Activated naive CD4-positive, alpha-beta T cell treated with anti-CD3 and anti-CD28 coated beads, Interleukin-2, amount 50 U/mL, for 72 hours (primary cell): ENCODE measurements at places on chromosomes 7 and 10.

- DNase-seq, result no peak
These were observed 119.9 kb downstream of the FANK1 start for GRCh38 chr10:126016156-126016805.

GRCh38 chr7:8831376-8831775 is 398.0 kb downstream of the NXPH1 start:
- no peak for DNase-seq

GRCh38 chr7:117835016-117835664 is 38.1 kb downstream of the CTTNBP2 start:
- no peak for DNase-seq

DNA sequence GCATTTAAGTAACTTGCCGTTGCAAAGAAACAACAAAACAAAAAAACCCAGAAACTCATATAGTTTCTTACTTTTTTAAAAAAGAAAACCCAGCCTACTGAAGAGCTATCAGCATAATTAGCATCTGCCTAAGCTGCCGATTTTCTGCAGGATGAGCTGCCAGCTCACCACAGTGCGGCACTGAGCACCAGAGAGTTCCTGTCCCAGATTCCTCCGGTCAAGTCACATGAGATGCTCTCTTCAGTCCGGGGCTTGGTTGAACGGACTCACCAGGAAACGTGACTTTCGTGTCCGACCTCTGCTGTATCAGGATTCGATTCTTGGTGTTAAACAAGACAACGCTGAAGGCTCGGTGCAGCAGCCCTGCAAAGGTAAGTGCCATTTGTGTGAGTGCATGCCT is 3.2 kb downstream of the IDI2 start:
- DNase-seq, result no peak

GRCh38 chr10:17025444-17026295 is 103.9 kb downstream of the CUBN start:
- peak; percentile 92 for DNase-seq

DNA sequence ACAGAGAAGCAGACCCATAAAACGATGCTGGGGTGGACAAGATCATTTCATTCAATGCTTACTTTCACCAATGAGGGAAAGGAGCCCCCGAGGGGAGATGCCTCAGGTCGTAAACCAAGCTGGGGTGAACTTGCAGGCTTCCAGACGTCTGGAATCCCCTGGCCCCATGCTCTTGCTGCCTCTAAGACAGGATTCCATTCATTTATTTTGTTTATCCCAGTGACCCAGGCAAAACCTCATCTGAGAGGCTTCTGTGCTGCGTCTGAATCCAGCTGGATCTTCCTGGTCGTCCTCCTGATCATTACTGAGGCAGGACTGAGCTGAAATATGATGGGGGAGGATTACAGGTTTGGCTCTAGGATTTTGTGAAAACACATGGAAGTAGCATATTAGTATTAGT is 182.9 kb downstream of the MYOF start:
- no peak for DNase-seq

DNA sequence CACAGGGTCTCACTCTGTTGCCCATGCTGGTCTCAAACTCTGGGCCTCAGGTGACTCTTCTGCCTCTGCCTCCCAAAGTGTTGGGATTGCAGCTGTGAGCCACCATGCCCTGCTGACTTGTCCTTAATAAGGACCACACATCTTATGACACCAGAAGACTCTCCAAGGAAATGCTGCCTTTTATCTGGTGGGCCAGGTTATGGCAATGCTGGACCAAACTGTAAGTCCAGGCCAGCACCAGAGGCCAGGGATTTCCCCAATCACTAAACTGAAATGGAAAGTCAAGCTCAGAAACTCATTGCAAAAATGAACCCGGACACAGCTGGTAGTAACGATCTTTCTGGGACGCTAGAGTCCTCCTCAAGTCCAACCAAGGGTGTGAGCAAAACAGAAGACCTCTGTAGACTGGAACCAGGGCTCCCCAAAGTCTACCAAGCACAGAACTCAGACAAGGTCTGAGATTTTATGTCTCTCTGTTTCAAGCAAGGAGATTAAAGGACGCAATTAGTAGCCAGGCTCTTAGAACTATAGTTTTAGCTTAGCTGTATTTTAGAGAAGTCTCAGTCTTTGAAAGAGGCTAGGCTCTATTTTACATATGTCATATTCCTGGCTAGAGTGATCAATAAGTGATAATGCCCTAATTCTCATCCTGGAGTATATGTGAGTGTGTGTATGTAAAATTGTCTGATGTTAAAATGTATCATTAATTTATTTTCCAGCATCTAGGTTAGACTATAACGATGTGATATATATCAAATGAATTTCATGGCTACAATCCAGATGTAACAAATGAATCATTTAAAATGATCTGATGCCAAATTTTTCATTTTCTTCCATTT is 74.0 kb upstream of the ITGB1 start:
- DNase-seq, result no peak

DNA sequence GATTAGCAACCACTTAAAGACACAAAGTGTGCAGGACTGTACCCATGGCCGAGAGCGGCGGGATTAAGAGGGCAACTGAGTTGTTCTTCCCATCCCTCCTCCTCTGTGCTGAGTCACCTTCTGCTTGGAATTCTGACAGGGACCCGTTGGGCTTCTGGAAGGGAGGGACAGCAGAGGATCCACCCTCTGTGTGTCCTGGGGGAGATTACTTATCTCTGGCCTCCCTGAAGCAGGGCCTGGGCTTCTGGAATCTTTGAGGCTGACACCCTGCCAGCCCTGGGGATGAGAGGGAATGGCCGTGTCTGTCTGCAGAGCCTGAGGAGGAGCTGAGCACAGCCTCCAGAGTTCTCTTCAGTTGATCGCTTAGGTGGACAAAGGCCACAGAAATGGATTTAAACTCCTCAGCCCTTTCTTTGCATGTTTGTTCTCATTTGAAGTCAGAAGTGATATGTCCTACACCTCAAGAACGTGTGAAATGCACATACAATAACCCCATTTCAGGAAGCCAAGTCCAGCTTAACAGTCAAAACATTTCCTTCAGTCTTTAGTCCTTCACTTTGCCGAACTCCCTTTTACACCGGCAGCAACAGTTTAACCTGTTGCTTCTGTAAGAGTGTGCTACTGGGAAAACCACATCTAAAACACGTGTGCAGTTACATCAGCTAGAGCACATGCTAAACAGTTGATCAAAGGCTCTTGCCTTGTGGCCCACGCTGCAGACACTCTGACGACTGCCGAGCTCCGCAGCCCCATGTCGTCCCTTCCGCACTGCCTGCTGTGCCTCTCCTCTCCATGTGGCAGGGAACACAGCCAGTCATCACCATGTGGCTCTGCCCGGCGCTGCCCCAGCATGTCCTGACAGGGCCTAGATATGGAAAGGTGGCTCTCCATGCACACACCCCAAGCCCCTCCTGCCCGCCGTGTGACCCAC is 55.7 kb downstream of the IKZF1 start:
- DNase-seq, result peak; percentile 63

GRCh38 chr7:35781200-35781701 is 19.6 kb upstream of the SEPTIN7 start:
- DNase-seq, result no peak

GRCh38 chr10:92239600-92240288 is 51.1 kb downstream of the CPEB3 start:
- peak; percentile 31 for DNase-seq

DNA sequence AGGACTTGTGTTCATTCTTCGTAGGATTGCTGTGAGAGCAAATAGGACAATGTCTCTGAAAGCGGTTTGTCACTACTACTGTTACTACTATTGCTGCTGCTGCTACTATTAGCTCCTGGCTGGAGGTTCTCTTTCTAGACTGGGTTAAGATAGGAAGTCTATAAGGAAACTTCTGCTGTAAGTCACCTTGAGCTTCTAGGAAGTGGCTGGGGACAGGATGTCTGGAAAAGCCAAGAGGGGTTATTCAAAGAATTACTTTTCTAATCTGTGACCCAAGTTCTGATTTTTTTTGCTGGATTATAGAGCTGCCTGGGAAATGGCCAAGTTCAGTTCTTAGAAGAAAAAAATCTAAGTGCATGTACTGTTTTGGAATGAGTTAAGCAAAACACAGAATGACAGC is 62.2 kb downstream of the NAMPT start:
- no peak for DNase-seq

DNA sequence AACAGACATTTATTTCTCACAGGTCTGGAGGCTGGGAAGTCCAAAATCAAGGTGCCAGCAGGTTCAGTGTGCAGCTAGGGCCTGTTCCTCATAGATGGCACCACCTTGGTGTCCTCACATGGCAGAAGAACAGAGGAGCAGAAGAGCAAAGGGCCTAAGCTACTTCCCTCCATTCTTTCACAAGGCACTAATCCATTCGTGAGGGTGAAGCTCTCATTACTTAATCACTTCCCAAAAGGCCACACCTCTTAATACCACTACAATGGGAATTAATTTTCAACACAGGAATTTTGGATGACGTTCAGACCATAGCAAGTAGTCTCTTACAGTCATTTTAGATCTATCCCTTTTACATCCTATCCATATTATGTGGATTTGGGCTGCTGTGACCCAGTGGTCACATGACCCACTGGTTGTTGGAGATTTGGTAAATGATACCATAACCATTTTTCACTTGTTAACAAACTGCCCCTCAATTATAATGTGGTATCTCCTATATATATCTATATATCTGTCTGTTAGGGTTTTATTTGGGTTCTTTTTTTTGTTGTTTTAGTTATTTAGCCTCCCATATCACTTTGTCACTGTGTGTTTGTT is 63.4 kb downstream of the BBS9 start:
- no peak for DNase-seq

DNA sequence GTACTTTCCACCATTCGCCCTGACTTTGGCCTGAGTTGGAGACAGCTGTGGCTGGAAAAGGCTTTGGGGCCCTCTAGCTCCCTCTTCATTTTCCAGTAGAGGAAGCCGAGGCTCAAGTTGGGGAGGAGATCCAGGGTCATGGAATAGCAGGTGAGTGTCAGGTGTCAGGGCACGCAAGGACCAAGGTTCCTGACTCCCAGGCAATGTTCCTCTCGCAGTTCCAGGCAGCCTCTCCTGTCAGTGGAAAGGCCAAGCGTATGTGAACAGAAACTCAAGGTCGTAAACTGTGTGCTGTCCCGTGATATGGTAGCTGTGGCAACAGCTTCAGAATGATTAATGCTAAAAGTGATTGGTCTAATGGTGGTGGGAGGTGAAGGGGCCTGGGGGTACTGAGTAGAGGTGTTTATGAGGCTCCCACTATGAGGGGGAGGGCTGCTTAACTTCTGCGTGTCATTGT is 13.2 kb downstream of the ADAMTS14 start:
- no peak for DNase-seq

- no peak for DNase-seq
These were observed 5.2 kb downstream of the RET start for GRCh38 chr10:43082087-43082486.

DNA sequence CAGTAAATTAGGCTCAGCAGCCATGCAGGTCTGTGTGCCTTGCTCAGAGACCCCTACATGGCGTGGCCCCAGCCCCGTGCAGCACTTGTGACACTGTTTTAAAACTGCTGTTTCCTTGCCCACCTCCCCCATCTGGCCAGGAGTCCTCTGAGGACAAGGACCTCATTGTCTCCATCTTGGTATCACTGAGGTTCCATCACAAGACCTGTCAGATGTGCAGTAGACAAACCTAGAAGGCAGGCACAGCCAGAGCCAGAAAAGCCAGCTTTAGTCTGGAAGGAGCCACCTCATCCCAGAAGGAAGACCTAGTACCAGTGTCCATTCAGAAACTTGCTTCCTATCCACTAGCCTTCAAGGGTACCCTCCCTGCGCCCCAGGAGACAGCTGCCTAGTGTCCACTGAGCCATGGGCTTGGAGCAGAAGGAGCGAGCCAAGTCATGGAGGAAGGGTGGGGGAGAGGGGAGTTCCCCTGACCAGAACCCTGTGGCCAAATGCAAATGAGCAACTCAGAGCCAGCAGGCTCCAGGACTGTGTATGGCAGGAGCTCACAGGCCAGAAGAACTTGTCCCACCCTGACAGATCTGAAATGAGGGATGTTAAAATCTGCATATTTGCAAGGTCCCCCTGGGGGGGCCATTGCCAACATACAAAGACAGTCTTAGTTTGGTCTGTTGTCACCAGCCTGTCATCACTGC is 176.1 kb downstream of the SH3PXD2A start:
- no peak for DNase-seq

DNA sequence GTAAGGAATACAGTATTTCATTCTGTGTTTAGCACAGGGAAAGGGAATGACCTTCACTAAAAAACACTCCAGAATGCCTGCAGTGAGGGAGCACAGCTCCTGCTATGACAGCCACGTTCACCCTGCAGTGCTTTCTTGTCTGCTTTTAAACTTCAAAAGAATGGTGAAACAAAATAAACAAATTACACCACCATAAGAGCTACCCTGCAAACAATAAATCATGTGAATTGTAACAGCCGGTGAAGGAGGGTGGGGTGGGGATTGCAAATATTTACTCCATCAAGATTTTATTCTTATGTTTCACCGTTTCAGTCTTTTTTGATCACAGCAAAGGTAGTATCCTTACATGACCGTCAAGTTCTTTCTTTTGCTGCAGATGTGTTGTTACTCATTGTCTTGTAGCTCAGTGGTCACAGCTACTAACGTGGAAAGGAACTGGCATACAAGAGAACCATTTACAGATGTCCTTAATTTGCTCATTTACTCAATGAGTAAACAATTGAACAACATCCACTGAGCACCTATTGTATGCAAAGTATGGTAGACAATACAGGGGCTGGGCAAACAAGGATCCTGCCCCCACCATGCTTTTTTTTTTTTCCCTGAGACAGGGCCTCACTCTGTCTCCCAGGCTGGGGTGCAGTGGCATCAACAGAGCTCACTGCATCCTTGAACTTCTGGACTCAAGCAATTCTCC is 4.1 kb upstream of the CHN2 start:
- no peak for DNase-seq

DNA sequence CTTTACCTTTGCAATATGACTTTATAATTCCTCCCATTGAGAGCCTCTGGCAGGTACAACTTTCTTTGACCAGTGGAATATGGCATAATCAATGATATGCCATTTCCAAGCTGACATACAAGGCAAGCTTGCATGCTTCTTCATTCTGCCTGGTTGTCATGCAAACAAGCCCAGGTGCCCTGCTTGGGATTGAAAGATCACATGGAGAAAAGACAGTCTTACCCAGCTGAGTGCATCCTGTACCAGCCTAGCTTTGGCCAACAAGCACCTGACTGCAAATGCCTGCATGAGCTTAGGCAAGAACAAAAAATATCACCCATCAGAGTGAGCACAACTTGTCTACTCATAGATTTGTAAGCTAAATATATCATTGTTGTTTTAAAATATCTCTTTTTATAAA is 82.9 kb upstream of the KCND2 start:
- DNase-seq, result no peak

DNA sequence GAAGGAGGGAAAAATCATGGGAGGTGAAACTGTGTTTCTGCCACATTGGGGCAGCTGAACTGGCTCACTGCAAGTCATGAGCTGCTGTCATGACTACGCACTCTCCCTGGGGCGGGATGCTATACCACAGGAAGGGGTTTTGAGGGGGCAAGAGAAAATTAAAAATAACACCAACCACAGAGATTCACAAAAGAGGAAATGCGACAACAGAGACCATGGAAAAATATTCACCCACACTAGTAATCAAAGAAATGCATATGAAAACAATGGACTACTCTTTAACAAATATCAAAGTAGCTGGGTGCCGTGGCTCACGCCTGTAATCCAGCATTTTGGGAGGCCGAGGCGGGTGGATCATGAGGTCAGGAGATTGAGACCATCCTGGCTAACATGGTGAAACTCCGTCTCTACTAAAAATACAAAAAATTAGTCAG is 65.2 kb upstream of the TM9SF3 start:
- no peak for DNase-seq
